ENCODE measurements at places on chromosomes 12 and 14.

DNA sequence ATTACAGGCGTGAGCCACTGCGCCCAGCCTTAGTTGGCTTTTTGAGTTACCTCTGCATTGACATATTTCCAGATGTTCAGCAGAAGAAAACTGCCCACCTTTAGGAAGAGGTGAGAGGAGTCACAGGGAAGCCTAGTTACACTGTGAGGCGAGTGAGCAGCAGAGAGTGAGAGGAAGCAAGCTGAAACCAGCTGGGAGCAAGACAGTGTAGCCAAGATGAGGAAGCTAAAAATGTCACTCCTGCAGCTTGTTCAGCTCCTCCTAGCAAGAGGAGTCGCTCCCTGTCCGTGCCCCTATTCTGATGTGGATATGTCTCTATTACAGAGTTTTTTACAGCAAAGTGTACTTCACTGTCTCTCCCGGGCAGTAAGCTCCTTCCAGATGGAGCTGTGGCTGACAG is 127.6 kb downstream of the GXYLT1 start:
- DNase-seq = no peak

DNA sequence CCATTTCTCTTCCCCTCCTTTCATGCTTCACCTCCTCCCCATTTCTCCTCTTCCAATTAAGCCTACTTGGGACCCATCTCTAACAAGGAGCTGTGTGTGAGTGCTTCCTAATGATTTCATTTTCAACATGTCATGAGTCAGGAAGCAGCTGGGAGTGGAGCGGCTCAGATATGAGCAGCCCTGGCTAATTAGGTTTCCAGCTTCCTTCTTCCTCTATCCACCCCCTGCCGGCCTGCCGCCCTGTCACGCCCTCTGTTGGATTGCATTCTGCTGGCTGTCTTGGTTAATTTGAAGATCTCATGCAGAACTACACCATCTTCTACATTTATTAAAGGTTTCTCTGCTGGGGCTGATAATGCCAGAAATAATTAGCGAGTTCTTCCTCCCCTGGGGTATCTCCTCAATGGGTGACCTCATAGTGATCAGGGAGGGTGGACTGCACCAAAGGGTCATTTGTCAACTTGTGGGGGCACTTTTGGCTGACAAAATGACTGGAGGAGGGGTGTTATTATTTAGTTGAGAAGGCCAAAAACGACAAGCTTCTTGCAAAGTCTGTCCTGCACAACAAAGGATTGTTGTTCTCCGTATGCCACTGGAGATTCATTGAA is 300.9 kb upstream of the SRRM4 start:
- DNase-seq = no peak

DNA sequence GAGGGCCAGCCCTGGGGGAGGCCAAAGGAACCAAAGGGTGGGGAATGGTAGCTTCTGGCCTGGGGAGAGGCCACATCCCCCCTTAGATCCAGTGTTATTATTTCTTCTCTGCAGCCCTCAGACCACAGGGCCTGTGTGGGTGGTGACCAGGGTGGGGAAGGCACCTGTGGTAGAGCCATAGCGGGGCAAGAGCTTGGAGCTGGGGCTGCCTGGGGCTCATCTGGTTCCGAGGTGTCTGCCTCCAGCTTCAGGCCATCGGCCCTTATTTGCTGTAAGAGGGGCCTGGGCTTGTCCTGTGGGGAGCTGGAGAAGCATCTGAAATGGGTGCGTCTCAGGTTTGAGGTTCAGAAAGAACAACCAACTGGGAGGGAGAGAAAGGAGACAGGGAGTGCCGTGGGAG is 2.1 kb upstream of the B3GNT4 start:
- DNase-seq = no peak

DNA sequence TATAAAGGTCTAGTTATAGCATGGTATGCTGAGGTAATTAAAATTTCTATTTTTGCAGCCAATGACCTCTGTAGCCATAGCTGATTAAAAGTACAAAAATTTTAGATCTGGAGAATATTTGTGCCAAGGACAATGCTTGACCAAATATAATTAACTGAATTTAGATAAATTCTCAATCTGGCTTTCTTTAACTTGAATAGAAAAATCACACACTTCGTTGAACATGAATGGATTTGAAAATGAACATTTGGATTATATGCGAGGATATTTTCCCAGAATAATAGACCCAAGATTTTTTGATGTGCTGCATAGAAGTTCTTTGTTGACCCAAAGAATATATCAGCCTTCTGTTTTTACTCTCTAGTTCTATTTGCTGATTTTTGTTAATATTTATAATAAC is 38.4 kb upstream of the G2E3 start:
- no peak for DNase-seq

DNA sequence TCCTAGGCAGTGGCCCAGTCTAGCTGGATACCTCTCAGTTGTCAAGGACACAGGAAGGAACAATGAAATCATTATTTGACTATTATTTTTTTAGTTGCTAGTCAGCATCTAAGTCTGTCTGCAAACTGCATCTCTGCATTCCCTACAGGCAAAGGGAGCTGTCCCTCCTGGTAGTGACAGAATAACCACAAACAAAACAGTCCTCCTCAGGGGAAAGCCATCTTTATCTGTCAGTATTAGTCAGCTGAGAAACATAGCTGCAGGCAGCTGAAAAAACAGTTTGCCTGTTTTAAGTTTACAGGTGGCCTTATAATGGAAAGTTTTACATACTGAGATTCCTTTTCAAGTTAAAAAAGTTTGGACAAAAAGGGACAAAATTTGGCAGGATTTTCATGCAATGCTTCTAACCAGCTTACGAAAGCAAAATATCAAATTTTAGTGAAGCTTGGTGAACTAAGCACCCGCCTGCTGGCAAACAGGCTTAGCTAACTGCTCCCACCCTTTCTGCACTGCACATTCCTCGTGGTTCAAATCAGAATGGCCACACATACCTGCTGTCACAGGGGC is 29.5 kb downstream of the SLC25A21 start:
- DNase-seq = peak; percentile 49

DNA sequence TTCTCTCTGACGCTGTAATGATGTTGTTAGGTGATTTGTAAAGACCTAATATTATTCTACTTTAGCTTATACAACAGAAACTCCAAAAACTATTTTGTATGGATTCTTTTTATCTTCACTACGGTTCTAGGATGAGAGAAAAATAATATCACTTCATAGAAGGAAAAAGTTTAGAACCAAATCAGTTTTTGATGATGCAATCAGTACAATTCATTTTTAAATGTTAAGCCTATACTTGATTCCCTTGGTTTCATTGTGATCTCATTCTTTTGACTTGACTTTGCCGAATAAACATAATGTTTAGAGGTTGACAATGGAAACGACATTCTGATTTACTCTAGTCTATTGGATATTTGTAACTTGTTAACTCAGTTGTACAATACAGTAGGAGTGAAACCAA is 24.6 kb upstream of the ERGIC2 start:
- no peak for DNase-seq

DNA sequence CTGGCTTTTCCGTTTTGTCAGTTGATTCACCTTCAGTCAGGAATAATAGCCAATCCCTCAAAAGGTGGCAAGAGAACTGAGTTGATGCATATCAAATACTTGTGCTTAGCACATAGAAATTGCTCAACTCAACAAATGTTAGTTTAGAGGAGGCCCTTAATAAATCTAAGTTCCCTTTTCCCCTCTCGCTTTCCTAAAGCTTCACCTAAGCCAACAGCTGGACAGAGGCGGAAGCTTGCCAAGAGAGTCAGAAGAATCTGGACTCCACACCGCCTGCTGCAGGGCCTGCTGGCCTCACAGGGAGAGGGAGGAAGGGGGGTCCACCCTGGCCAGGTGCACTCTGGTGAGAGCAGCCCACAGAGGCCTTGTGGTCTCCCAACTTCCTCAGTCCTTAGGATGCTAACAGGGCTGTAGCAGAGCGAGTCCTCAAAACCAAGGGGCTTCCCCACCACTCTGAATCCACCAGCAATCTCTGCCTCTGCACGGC is 213.1 kb downstream of the CHST11 start:
- no peak for DNase-seq

DNA sequence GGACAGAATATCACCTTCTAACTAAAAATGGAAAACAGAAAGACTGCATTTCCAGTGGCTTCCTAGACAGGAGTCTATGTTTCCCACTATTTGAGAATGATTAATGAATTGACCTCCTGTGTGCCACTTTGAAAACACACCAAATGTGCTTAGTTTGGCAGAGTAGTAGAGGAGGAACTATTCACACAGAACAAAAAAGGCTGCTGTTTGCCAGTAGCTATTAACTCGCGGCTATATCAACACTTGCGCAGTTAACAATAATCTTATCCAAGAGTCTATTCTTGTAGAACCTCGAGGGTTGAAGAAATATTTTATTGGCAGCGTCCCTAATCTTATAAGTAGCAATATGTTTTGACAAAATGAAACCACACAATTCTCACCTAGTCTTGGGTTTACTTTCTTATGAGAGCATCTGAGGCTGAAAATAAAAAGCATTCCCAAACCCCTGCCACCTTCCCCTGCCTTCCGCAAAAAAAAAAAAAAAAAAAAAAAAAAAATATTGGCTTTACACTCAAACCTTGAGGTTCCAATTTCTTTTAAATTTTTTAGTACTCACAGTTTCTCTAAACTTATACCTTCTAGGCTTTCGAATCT is 127.3 kb upstream of the FLRT2 start:
- DNase-seq = no peak

GRCh38 chr12:22899184-22899583 is 274.2 kb downstream of the ETNK1 start:
- DNase-seq = no peak

DNA sequence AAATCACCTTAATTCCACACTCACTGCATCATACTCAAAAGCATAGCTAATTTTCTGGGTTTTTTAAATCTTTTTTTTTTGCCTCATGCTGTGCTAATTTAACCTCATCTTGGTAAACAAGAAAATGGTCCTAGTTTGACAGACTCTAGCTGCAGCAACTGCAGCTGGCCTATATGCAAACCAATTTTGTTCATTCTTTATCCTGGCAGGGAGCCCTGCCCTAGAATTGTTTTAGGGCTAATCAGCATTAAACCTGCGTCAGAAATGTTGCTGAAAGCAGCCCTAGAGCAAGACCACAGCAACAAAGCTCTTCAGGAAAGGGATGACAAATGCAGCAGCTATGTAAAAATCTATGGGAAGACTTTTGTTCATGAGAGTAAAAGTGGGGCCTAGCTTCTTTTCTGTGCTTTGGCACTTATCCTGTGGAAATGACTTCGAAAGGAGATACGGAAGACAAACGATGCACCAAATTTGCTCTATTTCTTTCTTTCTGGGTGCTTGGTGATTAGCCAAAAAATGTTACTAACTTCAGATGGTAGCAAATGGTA is 72.2 kb downstream of the DENND5B start:
- DNase-seq = peak; percentile 99

- no peak for DNase-seq
Observed at GRCh38 chr14:69882915-69883314, 3.7 kb downstream of the SMOC1 start.

GRCh38 chr12:120229487-120230325 is 28.8 kb upstream of the RPLP0 start:
- DNase-seq = peak; percentile 54

- peak; percentile 87 for DNase-seq
Observed at GRCh38 chr14:69101331-69101826, 51.5 kb downstream of the DCAF5 start.

GRCh38 chr12:121927813-121928212 is 9.4 kb downstream of the CFAP251 start:
- no peak for DNase-seq

DNA sequence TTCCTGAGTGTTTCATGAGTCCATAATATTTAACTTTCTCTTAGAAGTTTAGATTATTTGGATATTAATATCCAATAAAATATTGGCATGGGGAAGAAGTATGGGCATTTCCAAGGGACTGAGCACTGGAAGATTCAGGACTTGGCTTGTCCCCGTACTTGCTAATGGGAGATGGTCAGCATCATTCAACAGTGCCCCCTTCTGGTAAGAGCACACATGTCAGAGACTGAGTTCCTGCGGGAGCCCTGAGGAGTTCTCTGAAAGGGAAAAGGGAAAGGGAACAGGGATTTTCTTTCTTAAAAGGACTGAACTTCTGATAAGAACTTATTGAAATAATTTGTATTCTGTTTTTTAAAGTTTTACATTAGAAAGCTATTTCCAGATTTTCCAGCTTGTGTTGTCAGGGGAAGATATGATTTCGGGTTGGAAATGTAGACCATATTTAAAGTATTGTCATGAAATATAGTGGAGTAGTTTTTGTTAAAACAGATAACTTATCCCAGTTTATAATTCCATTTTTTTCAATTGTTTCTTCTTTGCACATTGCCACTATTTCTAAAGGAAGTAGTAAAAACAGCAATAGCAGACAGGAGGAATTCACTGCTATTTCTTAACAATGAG is 59.8 kb upstream of the C12orf71 start:
- peak; percentile 81 for DNase-seq

- no peak for DNase-seq
Observed at GRCh38 chr12:60138526-60138925, 542.7 kb downstream of the SLC16A7 start.

GRCh38 chr14:91335191-91336092 is 82.2 kb downstream of the CCDC88C start:
- no peak for DNase-seq

DNA sequence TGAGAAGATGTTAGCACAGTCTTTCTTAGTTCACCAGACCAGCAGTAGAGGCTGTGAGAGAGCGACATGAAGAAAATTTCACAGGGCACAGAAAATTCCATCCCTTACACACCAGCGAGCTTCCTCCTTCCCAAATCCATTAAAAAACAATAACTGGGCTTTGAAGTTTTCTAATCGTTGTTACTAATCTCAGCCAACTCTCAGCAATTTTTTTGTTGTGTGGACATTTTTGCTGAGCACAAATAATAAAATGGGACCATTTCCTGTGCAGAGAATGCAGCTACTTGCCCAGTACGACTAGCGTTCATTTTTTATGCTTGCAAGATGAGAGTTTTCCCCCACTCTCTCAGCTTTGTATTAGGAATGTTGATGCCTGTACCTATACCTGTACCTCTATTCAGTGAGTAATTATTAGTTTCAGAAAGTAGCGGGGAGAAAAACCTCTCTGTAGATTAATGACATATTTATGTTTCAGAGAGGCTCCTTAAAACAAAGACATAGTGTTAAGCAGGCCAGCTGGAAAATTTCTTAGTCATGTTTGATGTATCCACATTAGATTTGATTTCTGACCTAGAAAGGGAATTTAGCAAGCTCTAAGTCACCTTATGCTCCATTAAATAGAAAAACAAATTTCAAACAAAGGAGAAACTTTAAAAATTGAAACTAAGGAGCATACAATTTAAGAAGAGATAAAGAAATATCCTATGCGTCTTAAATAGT is 146.5 kb downstream of the SRGAP1 start:
- no peak for DNase-seq

DNA sequence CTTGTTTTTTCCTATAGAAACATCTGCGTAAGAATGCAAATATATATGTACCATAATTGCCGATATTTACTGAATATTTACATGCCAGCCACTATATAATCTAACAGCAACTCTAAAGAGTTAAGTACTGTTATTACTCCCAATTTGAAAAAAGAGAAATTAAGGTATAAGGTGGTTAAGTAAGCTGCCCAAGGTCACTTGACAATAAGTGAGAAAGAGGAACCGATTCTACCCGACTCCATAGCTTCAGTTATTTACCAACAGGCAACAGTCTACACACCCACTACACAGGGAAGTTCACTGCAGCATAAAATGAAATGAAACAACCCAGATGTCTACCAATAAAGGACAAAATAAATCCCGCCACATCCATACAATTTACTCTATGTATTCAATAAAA is 1.1 kb downstream of the MIS18BP1 start:
- peak; percentile 32 for DNase-seq

GRCh38 chr12:12806784-12807516 is 6.2 kb upstream of the DDX47 start:
- DNase-seq = no peak
